ENCODE measurements at places on chromosomes 4 and X.

DNA sequence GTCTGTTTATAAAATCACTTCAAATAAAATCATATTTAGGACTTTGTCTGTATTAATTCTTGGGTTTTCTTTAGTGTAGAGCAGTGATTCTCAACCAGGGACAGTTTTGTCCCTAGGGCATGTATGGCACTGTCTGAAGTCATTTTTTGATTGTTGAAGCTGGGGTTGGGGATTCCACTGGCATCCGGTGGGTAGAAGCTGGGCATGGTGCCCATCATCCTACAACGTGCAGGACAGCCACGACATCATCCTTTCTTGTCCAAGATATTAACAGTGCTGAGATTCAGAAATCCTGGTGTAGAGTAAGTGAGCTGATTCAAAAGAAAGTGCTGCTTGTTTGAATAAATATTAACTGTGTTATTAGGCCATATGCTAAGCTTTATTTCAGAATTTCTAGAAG is 28.6 kb downstream of the DCLK2 start:
- DNase-seq, result no peak

- no peak for DNase-seq
These were observed 164.1 kb downstream of the GASK1B start for GRCh38 chr4:158008551-158009218.

GRCh38 chr4:172786039-172786792 is 382.4 kb upstream of the GALNT7 start:
- no peak for DNase-seq

- no peak for DNase-seq
These were observed at the start of gene FRAS1 for GRCh38 chr4:78057135-78057599. TSS of gene FRAS1 (plus strand) at chr4:78057323. CDS start at chr4:78058010, 687 bp downstream.

GRCh38 chrX:118522230-118522926 is 26.8 kb downstream of the DOCK11 start:
- DNase-seq, result no peak
